Germinal center (tissue), 1 donor: ENCODE measurements at places on chromosomes 1 and 21.
A peak's percentile ranks its signal among the peaks of the same experiment; 100 is the strongest.

DNA sequence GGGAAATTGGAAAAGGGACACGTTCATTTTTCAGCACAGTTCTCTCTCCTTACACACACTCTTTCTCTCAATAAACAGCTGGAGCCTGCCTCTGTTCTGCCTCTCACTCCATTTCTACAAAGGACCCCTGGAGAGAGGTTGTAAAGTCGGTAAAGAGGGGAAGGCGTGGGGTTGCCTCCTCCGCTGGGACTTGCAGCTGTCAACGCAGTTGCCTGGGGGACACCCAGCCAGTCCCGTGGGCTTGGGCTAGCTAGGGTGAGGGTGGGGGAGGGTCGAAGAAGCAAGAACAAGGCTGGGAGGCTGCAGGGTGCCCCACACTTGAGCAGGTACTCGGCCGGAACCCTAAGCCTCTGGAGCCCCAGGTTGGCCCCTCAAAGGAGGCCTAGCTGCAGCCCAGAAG is 27.6 kb downstream of the C1orf216 start:
- no peak for DNase-seq

- no peak for DNase-seq
These were observed 134.4 kb downstream of the TGFB2 start for GRCh38 chr1:218479436-218480115.

- no peak for DNase-seq
These were observed 59.8 kb downstream of the ITPKB start for GRCh38 chr1:226679262-226679661.

- no peak for DNase-seq
These were observed 10.2 kb downstream of the CREG1 start for GRCh38 chr1:167543199-167543990.

GRCh38 chr1:225875044-225875815 is 7.0 kb downstream of the TMEM63A start:
- no peak for DNase-seq

DNA sequence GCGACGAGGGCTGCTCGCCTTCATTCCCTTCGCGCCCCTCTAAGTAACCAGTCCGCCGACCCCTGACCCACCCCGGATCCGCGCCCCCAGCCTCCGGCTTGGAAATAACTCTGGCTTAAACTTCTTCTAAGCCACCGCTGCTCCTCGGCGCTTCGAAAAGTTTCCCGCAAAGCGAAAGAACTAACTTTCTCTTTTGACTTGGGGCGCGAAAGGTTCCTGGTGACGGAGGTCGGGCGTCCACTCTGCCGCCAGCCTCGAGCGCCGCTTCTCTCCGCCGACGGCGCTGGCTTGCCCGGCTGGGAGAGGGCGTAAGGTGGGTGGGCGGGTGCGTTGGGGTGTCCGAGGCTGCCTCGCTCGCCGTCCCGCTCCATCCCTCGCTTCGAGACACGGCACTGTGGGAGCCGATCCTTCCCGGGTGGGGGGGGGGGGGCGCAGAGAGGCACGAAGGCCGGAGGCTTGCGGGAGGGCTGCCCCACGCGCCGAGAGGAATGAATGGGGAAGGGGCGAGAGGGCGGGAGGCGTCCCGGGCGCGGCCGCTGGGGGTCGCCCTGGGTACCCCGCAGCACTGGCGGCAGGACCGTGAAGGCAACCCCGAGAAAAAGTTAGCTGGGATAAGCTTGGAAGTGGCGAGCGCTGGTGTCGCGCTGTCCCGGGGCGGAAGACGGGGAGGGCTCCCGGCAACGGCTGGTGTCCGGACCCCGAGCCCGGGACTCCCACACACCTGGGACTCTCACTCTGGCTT is 569 bp downstream of the ATF3 start:
- DNase-seq, result peak; percentile 36

GRCh38 chr21:42465008-42465802 is 30.8 kb downstream of the RSPH1 start:
- DNase-seq, result peak; percentile 31

DNA sequence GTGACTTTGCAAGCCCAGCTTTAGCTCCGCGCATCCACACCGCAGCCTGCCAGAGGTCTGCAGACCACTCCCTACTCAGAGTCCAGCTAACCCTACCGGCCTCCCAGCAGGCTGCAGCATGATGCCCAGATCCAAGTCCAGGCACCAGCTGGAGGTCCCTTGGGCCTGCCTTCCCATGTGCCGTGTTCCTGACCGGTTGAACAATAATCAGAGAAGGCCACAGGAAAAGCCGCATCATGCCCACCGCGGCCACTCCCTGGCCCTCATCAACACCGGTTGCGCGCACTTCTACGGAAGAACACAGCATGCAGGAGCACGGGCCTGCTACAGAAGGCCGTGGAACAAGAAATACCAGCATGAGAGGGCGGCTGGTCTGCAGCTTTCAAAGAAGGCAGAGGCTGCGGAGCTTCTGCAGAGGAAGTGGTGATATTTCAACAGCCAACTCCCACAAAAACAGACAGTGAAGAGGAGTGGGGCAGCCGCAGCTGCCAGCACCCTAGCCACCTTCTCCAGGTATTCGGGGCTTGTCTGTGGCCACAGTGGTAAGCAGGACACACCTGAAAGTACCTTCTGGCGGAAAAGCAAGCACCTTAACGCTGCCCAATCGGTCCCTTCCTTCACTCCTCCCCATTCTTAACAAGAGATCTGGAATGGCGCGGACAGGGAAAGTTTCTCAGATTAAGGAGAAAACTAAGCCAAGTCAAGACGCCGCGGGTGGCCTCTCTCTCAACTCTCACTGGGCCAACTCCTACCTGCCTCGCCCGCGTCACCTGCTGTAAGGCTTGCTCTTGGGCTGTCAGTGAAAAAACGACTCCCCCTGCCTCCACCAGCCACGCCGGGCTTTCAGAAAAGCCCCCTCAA is 1.5 kb downstream of the PGBD5 start:
- DNase-seq, result no peak

- DNase-seq, result no peak
These were observed 765.8 kb upstream of the TPTE start for GRCh38 chr21:9755611-9756010.

- no peak for DNase-seq
These were observed 262.1 kb upstream of the SGIP1 start for GRCh38 chr1:66271904-66272254.

DNA sequence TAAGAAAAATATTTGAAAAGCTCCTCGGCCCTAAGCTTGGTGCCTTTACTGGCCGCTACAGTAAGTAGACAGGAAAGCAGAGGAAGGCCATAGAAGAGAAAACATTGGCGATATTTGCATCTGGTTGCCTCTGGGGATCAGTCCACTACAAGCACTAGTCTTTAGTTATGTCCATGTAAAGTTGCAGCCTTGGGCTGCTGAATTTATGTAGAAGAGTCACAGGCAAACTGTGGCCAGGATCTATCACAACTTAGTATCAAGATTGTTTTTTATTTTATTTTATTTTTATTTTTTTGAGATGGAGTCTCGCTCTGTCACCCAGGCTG is 228.7 kb upstream of the CAMK1G start:
- DNase-seq, result no peak

GRCh38 chr1:160437432-160438316 is 37.3 kb downstream of the VANGL2 start:
- DNase-seq, result no peak

- DNase-seq, result no peak
These were observed 127.7 kb downstream of the S1PR1 start for GRCh38 chr1:101364370-101365120.

GRCh38 chr1:46466477-46467182 is 23.0 kb upstream of the DMBX1 start:
- no peak for DNase-seq

DNA sequence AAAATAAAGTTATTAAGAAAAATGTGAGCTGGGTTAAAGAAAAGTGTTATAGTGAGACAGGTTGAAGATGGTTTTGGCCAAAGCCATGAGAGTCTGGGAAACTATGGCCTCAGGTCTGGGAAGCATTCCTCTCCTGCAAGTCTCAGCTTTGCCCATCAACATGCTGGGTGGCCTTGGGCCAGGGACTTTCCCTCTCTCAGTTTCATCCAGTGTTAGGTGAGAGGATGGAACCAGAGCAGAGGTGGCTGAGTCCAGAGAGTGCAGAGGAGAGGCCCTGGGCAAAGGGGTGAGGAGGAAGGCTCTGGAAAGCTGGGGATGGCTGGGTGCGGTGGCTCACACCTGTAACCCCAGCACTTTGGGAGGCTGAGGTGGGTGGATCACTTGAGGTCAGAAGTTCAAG is 10.5 kb downstream of the PADI2 start:
- DNase-seq, result no peak

- no peak for DNase-seq
These were observed 128.1 kb downstream of the KAZN start for GRCh38 chr1:14726606-14727005.

DNA sequence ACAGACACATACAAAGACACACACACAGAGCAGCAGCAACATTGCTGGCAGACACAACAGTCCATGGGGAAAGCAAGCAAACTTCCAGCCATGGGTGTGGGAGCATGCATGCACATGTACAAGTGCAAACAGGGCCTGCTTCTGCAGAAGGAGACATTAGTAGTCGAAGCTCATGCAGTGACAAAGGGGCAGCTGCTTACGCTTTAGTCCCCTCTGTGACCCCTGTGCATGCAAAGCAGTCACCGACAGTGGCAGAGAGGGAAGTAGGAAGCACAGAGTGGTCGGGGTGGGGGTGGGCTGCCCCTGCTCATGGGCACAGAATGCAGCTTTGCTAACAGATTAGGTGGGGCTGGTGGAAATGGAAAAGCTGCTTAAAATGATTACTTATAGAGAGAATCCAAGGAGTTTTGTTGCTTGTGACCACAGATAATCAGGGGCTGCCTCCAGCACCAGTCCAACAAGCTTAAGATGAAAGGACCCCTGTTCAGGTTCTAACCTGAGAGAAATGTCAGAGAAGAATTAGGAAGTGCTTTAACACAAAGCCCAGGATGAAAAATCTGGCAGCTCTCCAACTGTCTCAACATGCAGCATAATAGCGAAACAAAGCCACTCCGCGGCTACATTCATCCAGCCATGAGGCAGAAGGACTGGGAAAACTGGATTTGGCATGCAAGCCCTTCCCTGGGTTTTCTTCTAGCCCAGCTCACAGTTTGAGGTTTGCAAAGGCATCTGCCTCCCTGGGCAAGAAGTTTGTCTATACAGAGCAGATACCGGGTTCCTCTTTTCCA is 378.9 kb downstream of the KCNH1 start:
- no peak for DNase-seq

DNA sequence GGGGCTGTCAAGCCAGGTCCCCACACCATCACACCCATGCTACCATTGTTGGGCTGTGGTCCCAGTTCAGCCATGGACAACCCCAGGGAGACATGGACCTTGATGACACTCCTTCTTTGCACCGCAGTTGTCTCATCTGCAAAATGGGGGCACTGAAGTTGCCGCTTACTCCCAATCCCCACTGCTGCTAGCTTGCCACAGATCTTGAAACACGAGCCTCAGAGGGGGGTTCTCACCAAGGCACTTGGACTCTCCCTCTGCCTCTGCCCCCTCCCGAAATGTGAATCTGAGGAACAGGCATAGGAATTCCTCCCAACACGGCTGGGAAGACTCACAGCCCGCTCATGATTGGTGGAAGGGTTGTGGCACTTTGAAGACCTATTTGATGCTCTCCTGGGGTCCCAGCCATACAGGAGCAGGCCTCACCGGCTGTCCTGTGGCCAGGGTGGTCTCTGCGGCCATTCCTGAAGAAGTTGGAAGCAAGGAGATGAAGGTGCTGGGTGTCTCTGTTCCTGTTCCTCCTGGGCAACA is 31.1 kb downstream of the RUNX3 start:
- no peak for DNase-seq
